ENCODE measurements at places on chromosomes 5 and 9.

DNA sequence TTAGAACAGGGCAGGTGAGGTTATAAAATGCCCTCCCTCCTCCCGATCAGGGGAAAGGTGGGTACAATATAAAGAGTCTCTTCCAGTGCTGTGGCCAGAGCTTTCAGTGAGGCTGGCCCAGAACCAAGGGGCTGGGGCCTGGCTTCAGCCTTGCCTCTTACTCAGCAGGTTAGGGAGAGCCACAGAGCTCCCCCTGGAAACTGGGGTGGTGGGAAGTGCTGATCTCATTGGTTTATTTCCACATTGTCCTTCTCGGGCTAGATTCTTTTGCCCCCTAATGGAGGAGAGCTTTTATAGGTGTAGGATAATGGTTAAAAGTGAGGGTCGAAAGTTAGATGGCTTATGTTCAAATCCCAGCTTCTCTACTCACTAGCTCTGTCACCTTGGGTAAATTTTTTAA lies 186.7 kb upstream of the TBC1D2 start:
- DNase-seq, result no peak

GRCh38 chr5:27377626-27378025 lies 339.2 kb upstream of the CDH9 start:
- no peak for DNase-seq

GRCh38 chr5:150397782-150398721 lies 14.7 kb downstream of the CD74 start:
- no peak for DNase-seq

DNA sequence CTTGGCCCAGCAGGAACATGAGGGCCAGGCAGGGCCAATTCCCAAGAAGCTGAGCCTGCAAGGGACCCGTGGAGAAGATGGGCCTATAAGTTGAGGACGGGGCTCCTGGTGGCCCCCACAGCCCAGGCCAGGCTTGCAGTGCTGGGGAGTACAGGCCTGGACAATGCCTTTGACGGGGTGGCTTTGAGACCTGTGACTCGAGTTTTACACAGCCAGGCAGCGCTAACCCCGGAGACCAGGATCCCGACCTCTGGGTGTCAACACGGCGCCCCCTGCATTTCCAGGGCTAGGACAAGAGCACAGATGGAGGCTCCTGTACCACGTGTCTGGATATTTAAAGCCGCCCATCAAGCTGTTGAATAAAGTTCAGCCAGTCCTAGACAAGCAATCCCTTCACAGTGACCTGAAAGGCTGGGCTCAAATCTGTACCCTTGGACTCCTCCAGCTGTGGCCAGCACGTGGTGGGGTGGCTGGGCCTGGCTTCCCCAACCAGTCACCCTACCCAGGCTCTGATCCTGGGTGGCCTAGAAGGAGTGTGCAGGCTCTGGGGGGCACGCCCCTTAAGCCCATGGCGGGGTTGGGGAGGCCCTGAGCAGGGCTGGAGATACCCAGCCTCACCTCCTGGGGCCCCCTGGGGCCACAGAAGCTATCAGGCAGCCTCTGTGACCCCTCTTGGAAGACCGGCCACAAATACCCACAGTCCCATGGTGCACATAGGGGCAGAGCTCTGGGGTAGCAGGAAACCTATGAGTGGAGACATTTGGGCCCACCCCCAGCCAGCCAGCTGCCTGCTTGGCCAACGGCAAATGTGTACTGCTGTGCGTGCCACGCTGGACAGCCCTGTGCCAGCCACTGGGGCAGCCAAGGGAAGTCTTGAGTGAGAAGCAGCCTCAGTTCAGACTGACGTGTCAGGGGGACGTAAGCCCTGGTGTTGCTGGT lies 88.7 kb downstream of the NTNG2 start:
- no peak for DNase-seq

- no peak for DNase-seq
Observed at GRCh38 chr5:97141031-97141430, 1.4 kb downstream of the LIX1 start.

GRCh38 chr5:113103330-113103729 lies 126.7 kb downstream of the DCP2 start:
- DNase-seq, result no peak

DNA sequence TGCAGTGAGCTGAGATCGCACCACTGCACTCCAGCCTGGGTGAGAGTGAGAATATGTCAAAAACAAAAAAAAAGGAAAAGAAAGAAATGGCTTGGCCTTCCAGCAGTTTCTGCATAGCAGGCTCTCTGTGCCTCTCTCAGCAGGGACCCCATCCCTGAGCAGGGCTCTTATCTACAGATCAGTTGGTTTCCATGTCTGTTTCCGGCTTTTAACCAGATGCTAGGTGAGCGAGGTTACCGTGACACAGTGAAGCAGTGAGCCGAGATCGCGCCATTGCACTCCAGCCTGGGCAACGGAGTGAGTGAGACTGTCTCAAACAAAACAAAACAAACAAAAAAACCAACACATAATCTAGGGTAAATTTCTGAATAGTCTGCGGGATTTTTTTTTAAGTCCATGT lies 51.4 kb downstream of the COL5A1 start:
- DNase-seq, result no peak

- no peak for DNase-seq
Observed at GRCh38 chr9:26779062-26779461, 113.5 kb downstream of the CAAP1 start.

GRCh38 chr9:114538241-114538640 lies 33.0 kb upstream of the WHRN start:
- DNase-seq, result peak; percentile 21

GRCh38 chr5:102753889-102754766 lies 977 bp upstream of the PAM start:
- DNase-seq, result peak; percentile 35
